ENCODE measurements at places on chromosomes 2 and 18.

DNA sequence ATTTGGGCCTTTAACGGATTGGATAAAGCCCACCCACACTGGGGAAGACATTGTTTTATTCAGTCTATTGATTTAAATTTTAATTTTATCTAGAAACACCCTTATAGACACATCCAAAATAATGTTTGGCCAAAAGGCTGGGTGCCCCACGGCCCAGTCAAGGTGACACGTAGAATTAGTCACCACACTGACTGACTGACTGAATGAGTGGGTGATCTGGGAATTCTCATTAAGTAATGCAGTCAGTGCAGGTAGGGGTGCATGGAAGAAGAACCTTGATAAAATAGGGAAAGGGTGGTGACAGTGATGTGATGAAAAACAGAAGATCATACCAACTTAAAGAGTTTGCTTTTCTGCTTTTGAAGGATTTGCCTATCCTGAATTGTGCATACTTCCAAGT, 554.8 kb downstream of the DCC start:
- DNase-seq = no peak

- DNase-seq = no peak
Measured at GRCh38 chr2:128440666-128441340, 122.1 kb upstream of the HS6ST1 start.

DNA sequence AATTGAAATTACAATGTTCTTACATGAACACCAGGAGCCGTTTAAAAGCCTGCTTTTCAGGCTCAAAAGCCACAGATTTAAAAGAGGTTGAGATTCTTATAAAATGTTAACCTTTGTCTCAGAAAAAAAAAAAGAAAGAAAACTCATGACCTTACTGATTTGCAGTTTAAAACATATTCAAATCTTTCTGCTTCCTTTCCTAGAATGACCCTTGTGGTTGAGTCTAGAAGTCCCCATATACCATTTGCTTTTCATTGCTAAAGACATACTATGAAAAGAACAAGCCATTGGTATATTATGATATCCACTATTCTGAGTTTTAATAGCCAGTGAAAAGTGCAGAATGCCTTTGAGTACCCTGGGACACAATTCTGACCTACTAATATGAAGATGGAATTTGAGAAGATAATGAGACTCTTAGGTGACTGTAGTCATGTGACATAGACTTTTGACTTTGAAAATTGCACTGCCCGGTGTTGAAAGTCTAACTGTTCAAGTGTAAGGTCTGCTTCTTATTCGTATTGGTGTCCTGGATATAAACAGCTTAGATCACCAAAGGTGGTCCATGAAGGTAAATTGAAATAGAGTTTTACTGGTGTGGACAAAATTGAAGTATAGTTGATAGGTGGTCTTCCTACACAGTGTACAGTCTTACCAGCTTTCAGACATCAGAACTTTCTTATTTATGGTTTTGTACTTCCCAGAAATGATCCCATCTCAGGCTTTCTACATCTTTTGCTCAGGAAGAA, 117.0 kb downstream of the DOCK10 start:
- DNase-seq = no peak

GRCh38 chr2:190713471-190713870, 64.6 kb downstream of the NAB1 start:
- DNase-seq = no peak

- DNase-seq = no peak
Measured at GRCh38 chr2:131034122-131035051, 58.9 kb downstream of the FAM168B start.

- DNase-seq = no peak
Measured at GRCh38 chr18:31585991-31586390, 5.7 kb upstream of the TTR start.

- DNase-seq = no peak
Measured at GRCh38 chr18:35437836-35438235, 59.9 kb downstream of the INO80C start.

- DNase-seq = no peak
Measured at GRCh38 chr2:6073191-6074088, 381.3 kb downstream of the SOX11 start.
